ENCODE measurements at places on chromosomes 7 and 10. TPM values are rescaled to one million over a fixed set of nuclear protein-coding genes. Genes with fewer than 3 reads are reported as not detected.

The VAX1 gene
- total RNA-seq = 0.98 TPM

The RARRES2 gene
- total RNA-seq = not detected

The SPAG6 gene
- total RNA-seq = 0.12 TPM

The CLDN15 gene
- total RNA-seq = 9.9 TPM

The ZNF503 gene
- 42.3 TPM for total RNA-seq

The CRTAC1 gene
- total RNA-seq = not detected

The SNX10 gene
- total RNA-seq = 7.9 TPM

The SFTPA2 gene
- not detected for total RNA-seq

The AKR1B15 gene
- total RNA-seq = 0.29 TPM

The C10orf105 gene
- total RNA-seq = not detected

The AKR1C8 gene
- not detected for total RNA-seq

- no peaks in the 10 kb centered on the region for H3K27me3 ChIP-seq
- H3K27ac ChIP-seq = no peak overlapping the region
- H3K4me3 ChIP-seq = no peak overlapping the region
- no peak for DNase-seq
- no peaks in the 10 kb centered on the region for H3K4me1 ChIP-seq
These were observed 1119.1 kb upstream of the PHF14 start for GRCh38 chr7:9854605-9855004.

- no peak for DNase-seq
- no peaks in the 10 kb centered on the region for H3K4me1 ChIP-seq
- H3K27me3 ChIP-seq = no peaks in the 10 kb centered on the region
- no peaks in the 10 kb centered on the region for H3K36me3 ChIP-seq
- H3K27ac ChIP-seq = no peak overlapping the region
These were observed 24.5 kb downstream of the RSU1 start for GRCh38 chr10:16792675-16793074.

DNA sequence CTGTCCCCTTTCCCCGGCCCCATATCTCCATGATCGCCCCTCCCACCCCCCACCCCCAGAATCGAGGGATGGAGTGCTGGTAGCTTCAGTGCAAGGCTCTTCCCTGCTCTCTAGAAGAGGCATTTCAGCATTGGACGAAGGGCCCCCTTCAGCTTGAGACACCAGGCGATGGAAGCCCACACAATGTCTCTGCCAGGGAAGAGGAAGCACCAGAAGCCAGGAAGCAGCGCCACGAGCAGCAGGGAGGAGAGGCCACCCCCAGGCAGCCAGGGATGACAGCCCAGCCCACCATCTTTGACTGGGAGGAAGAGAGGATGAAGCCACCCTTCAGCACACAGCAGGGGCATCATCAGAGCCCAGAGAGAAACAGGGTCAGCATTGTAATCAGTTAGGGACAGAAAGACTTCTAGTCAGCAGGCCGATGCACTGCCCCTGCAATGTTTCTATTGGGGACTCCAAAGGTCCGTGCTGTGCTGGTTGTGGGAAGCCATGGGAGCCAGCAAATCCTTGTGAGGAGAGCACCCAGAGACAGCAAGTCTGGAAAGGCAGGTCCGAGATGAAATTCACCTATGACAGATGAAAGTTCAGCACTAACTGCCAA lies 15.7 kb downstream of the TMEM72 start:
- no peaks in the 10 kb centered on the region for H3K36me3 ChIP-seq
- no peak for DNase-seq
- no peak overlapping the region for H3K4me3 ChIP-seq
- H3K27me3 ChIP-seq = peaks cover 23% of the 10 kb centered on the region
- no peaks in the 10 kb centered on the region for H3K4me1 ChIP-seq
- H3K27ac ChIP-seq = no peak overlapping the region

GRCh38 chr10:23780331-23780730 lies 341.5 kb downstream of the OTUD1 start:
- no peak overlapping the region for H3K4me3 ChIP-seq
- H3K36me3 ChIP-seq = no peaks in the 10 kb centered on the region
- H3K4me1 ChIP-seq = no peaks in the 10 kb centered on the region
- H3K27ac ChIP-seq = no peak overlapping the region
- DNase-seq = no peak

- no peaks in the 10 kb centered on the region for H3K27me3 ChIP-seq
- H3K27ac ChIP-seq = no peak overlapping the region
- peaks cover 42% of the 10 kb centered on the region for H3K4me1 ChIP-seq
- peak overlapping the region; percentile 56 for H3K4me3 ChIP-seq
- no peaks in the 10 kb centered on the region for H3K36me3 ChIP-seq
- peak; percentile 57 for DNase-seq
These were observed 47.8 kb downstream of the CPEB3 start for GRCh38 chr10:92242910-92243671.

- H3K4me3 ChIP-seq = no peak overlapping the region
- H3K27me3 ChIP-seq = no peaks in the 10 kb centered on the region
- no peaks in the 10 kb centered on the region for H3K36me3 ChIP-seq
These were observed 343.4 kb downstream of the PRPF18 start for GRCh38 chr10:13930120-13930519.

- peaks cover 8% of the 10 kb centered on the region for H3K4me1 ChIP-seq
- no peak overlapping the region for H3K4me3 ChIP-seq
- no peaks in the 10 kb centered on the region for H3K36me3 ChIP-seq
- H3K27me3 ChIP-seq = peaks cover 39% of the 10 kb centered on the region
- DNase-seq = peak; percentile 15
- H3K27ac ChIP-seq = no peak overlapping the region
These were observed 282.2 kb downstream of the PHTF2 start for GRCh38 chr7:78080811-78081210.

DNA sequence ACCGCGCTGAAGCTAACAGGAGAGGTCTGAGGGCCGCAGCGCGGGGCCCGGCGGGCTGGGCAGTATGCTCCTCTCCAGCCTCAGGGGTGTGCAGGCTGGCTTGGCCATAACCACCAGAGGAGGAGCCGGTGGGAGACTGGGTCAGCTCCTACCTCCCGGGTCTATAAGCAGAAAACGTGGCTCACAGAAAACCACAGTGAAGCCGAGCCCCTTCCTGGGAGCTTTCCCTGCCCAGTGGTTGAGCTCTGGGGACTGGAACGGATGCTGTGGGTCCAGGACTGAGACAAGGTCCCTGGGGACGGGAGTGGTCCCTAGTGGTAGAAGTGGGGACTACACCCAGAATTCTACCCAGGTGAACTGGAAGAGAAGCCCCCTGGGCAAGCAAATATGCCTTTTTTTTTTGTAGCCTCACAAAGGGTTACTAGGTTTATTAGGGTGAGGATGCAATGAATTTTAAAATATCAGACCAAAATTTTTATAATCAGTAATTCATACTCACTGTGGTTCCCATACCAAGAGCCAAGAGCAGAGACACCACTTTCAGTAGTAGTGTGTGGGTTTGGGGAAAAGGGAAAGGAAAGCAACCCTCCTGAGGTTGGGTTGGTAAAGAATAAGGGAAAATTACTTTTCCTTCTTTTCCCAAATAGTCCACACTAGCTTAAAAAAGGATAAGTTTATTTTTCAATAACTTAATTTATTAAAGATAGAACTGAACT lies 67.9 kb upstream of the PRKCQ start:
- H3K4me3 ChIP-seq = no peak overlapping the region
- no peak overlapping the region for H3K27ac ChIP-seq
- peaks cover 9% of the 10 kb centered on the region for H3K27me3 ChIP-seq
- H3K4me1 ChIP-seq = no peaks in the 10 kb centered on the region
- no peaks in the 10 kb centered on the region for H3K36me3 ChIP-seq
- DNase-seq = peak; percentile 29
